HuH-7 (cell line): ENCODE measurements at places on chromosomes 4 and X.

- no peak for DNase-seq
Measured at GRCh38 chr4:10201381-10202223, 85.0 kb upstream of the WDR1 start.

- no peak for DNase-seq
Measured at GRCh38 chrX:115639334-115639880, 78.4 kb downstream of the PLS3 start.

GRCh38 chr4:4419896-4420295 is 33.0 kb downstream of the NSG1 start:
- DNase-seq, result no peak

DNA sequence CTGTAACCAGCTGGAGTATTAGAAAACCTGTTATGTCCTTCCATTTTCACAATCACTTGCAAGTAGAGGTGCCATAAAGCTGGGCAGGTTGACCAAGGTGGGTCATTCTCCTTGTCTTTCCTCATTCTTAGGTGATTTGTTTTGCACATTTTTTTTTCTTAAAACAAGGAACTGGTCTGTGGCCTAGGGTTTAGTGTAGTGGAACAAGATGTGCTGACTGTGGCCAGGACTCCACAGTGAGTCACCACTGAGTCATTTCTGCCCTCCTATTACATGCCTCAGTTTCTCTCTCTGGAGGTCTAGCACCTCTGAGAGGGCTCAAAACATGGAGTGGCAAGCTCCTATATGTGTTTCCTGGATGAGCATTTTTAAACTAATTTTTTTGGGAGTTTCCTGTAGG is 355.9 kb downstream of the GPM6A start:
- DNase-seq, result no peak

- DNase-seq, result no peak
Measured at GRCh38 chr4:23770011-23770410, 119.8 kb downstream of the PPARGC1A start.

DNA sequence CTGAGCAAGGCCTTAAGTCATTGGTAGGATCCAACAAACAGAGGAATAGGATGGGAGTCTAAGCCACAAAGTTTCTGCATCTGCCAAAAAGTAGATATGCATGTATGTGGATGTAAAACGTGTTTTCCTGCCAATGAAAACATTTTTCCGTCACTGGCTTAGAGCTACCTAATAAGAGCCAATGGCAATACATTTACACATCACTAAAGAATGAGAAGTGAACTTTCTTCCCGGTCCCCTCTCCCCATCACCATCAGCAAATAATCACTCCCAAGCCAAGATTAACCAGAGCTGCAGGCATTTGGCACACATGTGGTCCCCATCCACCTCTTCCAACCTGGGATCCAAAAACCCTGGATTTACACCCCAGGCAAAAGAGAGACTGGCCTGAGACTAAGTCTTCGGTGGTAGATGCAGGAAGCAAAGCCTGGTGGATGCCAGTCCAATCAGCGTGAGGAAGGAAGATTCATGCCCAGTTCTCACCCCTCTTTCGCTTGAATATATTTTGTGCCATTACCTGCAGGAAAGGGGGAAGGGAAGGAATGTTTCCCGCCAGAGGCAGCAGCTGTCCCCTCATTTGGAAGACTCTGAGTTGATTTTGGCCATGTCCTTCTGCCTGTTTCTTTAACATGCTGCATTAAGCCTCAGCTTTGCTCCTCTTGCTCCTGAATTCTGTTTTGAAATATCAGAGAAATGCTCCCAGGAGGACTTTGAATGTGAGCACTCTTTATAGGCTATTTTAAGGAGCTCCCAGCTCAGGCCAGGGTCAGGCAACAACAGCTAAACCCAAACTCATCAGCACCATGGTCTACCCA is 131.4 kb downstream of the CHIC2 start:
- no peak for DNase-seq

DNA sequence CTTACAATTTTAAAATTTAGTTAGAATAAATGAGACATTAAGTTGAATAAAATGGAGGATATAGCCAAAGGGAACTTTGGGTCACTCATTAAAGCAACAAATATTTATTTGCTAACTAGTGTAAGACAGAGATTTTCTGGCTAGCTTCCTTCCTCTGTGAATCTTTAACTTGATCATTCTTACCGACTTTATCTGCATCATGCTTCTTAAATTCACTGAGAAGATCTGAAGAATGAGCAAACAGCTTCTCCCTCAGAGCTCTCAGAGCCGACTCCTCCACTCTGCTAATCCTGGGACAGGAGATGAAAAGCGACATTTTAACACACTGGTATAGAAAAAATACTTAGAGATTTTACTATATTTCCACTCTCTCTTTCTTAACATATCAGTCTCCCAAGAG is 35.1 kb downstream of the PPEF2 start:
- no peak for DNase-seq

DNA sequence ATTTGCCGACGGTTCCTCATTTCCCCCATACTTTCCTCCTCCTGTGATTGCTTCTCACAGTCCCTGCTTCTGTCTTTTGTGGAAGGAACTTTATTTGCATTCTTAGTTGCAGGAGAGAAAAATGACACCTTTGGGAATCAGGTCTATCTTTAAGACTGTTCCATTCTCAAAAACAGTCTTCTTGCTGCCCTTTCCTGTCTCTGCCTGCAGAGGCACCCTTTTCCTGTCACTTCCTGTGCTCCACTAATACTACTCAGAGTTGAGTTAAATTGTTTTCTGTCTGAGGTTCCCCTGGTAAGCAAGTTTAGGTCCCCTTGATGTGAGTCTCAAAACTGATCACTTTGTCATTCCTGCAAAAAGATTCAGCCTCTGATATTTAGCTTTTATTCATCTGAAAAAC is 208.8 kb upstream of the CLNK start:
- DNase-seq, result no peak

DNA sequence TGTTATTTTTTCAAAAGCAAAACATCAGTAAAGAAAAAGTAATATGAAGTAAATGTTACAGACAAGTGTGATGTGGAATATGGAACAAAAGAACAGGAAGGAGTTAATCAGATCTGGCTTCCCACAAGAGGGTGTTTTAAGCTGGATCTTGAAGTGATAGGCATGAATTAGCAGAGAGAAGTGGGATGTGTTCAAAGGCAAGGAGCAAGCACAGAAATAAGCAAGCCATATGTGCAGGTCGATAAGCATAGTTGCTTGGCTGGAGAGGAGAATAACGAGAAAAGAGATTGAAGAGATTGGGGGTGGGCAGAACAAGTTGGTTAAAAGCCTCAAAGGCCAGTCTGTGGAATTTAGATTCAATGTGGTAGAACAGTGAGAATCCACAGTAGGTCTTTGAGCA is 60.9 kb upstream of the PRPS1 start:
- no peak for DNase-seq

DNA sequence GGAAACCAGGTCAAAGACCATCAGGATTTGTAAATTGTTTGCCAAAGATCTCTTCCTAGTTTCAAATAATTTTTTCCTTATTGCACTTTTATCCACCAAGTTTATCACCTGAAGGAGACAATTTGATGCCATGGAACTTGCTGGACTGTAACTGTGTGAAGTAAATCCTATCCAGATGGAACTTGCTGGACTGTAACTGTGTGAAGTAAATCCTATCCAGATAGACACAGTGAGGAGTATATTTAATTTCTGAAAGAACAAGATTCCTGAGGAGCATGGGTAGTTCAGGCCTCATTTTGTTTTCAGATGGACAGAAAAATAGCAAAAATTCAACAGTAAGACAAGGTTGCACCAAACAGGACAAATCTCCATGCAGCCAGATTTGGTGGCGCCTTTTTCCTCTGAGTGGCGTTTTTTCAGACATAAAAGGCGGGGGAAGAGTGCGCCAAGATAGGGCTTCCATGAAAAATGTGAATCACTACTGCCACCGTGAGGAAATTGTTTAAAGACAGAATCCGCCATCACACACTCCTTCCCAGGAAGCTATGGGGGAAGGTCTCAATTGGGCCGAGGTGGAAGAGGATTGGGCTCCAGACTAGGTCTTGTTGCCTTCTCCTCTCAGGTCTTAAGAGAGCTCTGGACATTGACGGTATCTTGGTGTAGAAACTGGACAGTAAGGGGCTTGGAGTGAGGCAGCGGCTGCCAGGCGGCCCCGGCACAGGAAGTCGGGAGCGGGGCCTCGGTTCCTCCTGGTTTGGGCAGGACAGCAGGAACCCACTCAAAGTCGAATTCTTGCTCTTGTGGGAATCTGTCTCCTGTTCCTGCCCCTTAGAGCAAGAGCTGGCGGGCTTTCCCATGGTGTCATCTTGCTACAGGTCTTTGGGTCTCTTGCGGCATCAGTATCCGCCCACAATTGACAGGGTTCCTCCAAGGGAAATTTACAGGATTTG is 234.7 kb downstream of the OR13H1 start:
- DNase-seq, result no peak

DNA sequence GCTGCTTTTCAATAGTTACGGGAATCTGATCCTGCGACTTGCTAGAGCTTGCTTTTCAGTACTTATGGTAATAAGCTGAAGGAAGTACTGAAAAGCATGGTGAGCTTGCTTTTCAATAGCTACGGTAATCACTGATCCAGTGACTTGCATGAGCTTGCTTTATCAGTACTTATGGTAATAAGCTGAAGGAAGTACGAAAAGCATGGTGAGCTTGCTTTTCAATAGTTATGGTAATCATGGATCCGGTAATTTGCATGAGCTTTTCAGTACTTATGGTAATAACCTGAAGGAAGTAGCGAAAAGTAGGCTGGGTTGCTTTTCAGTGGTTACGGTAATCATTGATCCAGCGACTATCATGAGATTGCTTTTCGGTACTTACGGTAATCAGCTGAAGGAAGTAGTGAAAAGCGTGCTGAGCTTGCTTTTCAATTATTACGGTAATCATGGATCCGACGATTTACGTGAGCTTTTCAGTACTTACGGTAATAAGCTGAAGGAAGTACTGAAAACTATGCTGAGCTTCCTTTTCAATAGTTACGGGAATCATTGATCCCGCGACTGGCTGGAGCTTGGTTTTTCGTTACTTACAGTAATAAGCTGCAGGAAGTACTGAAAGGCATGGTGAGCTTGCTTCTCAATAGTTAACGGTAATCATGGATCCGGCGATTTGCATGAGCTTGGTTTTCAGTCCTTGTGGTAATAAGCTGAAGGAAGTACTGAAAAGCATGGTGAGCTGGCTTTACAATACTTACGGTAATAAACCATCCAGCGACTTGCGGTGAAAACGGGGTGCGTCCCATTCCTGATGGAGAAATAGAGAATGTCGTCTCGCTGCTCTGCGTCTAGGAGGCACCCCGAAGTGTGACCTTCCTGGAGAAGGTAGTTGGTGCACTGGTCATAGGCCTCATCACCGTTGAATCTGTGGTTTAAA is 6.5 kb downstream of the CRLF2 start:
- no peak for DNase-seq

- DNase-seq, result no peak
Measured at GRCh38 chrX:101383679-101384205, 2.2 kb downstream of the BTK start.

DNA sequence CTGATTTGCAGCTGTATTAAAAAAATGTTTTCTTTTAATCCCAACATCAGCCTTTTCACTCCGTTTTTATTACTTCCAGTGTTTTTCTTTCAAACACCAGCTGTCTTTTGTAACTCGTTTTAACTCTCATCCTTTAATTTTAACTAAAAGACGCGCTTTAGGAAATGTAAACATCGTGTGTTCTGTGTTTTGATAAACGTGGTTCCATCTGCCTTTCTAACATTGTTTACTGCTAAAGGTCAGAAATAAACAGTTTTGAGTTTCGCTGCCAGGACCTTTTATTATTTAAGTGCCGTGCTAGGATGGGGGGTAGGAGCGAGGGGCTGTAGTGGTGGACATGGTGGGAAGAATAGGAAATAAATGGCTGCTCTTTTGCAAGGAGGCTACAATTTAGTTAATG is 1.5 kb downstream of the N4BP2 start:
- no peak for DNase-seq

DNA sequence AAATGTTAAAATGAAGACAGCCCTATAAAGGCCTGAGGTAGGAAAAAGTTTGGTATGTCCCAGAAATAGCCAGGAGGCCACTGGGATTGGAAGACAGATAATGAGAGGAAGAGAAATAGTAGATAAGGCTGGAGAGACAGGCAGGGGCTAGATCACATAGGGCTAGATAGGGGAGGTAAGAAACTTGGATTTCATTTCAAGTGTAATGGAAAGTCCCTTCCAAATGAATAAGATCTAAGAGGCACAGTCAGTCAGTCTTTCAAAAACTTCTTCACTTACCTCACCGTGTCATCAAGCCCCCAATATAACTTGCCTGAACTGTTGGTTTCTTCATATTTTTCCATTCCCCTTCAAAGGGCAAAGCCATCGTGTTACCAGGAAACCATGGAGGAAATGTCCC is 121.8 kb downstream of the SPCS3 start:
- DNase-seq, result no peak

DNA sequence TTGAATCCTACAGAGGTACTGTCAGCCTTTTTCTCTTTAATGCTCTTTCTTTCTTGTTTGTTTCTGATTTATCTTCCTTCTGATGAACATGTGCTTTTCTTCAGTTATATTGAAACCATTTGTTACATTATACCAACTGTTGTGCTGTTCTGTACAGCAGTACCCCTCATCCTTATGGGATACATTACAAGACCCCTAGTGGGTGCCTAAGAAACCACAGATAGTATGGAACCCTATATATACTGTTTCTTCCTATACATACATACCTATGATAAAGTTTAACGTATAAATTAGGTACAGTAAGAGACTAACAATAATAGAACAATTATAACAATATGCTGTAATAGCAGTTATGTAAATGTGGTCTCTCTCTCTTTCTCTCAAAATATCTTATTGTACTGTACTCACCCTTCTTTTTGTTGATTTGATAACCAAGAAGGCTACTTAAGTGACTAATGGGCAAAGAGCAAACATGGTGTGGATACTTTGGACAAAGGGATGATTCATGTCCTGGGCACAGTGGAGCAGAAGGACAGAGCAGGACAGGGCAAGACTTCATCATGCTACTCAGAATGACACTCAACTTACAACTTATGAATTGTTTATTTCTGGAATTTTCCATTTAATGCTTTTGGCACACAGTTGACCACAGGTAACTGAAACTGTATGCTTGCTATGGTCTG is 10.7 kb upstream of the YIPF7 start:
- no peak for DNase-seq

GRCh38 chrX:131918839-131919238 is 104.3 kb upstream of the STK26 start:
- DNase-seq, result no peak

- DNase-seq, result no peak
Measured at GRCh38 chr4:21885241-21885640, 63.3 kb downstream of the KCNIP4 start.

DNA sequence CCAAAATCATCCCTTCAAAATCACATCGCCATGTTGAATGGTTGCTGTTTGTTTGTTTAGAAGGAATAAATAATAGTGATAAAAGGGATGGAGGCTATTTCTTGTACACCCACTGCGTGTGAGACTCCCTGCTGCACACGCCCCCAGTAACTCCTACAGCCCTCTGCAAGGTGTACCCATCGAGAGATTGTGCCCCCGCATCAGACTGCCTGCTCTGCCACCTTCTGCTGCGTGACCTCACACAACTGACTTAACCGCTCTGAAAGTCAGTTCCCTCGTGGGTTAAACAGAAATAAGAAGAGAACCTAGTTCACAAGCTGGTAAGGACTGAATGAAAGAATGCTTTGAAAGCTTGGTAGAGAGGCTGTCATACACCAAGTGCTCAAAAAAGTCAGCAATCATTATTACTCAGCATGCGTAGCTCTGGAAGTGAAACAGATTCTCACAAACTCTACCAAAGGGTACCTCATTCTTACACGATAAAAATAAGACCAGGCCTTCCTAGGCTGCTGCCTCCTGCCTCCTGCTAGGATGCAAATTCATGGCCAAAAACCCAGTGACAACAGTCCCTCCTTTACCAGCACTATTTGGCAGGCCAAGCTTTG is 147.1 kb downstream of the CPEB2 start:
- no peak for DNase-seq
